Epithelial cell of alveolus of lung (primary cell): ENCODE measurements at places on chromosomes 5 and 9. TPM values are rescaled to one million over a fixed set of nuclear protein-coding genes. Genes with fewer than 3 reads are reported as not detected.

SMIM3 gene
- total RNA-seq: 63.6 and 95.3 TPM in 2 replicates

CCL27 gene
- total RNA-seq: 0.39 TPM in 1 of 2 replicates, not detected in the other

FREM1 gene
- 0.08 and 0.26 TPM in 2 replicates for total RNA-seq

ECM2 gene
- 0.39 and 2.2 TPM in 2 replicates for total RNA-seq

C5orf58 gene
- total RNA-seq: 1.4 TPM in 1 of 2 replicates, not detected in the other

CDK5RAP2 gene
- total RNA-seq: 31.8 and 34.7 TPM in 2 replicates

MZB1 gene
- total RNA-seq: not detected in 2 replicates

C5orf46 gene
- total RNA-seq: 2.3 TPM in 1 of 2 replicates, not detected in the other

FSTL4 gene
- total RNA-seq: 0.26 and 1.1 TPM in 2 replicates

CLTA gene
- total RNA-seq: 255 and 279 TPM in 2 replicates

CCDC192 gene
- total RNA-seq: not detected in 2 replicates

CREB3 gene
- total RNA-seq: 49.4 and 88.2 TPM in 2 replicates

IFNB1 gene
- total RNA-seq: not detected in 2 replicates

PPIC gene
- 35.5 and 36.8 TPM in 2 replicates for total RNA-seq
